ENCODE measurements at places on chromosomes 11 and 22.

GRCh38 chr11:126407101-126407521 lies 51.6 kb downstream of the ST3GAL4 start:
- no peak for DNase-seq

DNA sequence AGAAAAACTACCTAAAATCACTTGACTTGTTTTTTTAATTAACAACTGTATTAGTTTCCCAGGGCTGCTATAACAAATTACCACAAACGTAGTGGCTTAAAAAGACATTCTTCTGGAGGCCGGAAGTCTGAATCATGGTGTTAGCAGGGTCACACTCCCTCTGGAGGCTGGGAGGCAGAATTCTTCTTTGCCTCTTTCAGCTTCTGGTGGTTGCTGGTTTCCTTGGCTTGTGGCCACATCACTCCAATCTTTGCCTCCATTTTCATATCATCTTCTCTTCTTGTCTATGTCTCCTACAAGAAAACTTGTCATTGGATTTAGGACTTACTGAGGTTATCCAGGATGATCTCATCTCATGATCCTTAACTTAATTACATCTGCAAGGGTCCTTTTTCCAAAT lies 7.4 kb upstream of the INCENP start:
- no peak for DNase-seq

GRCh38 chr22:22076361-22076760 lies 93.8 kb upstream of the TOP3B start:
- DNase-seq: no peak

DNA sequence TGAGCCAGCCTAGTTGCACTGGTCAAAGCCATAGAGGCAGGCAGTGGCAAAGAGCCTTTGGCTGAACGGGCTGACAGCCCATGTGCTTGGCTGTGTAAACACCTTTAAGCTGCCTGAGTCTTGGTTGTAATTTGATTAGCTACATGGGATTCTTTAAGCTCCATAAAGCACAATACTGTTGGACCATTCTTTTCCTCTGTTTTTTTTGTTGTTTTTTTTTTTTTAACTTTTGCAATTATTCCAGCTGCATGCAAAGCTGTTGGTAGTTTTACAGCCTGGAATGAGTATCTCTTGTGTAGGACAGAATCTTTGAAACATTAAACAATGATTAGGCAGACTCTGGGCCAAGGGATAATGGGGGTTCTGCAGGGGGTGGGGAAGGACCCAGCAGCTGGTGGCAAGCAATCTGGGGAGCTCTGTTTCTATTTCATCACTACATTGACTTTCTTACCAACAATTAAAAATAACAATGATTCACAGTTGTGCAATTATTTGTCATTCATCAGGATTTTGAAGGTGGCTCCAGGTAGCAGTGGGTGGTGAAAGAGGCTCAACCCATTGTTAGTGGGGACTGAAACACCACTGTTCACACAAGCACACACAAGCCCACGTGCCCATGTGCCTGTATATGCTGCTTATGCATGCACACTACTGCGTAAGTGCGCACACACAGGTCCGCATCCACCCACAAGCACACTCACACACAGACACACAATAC lies 69.5 kb upstream of the CSNK2A3 start:
- DNase-seq: no peak

GRCh38 chr11:35347921-35348331 lies 71.4 kb downstream of the SLC1A2 start:
- no peak for DNase-seq

DNA sequence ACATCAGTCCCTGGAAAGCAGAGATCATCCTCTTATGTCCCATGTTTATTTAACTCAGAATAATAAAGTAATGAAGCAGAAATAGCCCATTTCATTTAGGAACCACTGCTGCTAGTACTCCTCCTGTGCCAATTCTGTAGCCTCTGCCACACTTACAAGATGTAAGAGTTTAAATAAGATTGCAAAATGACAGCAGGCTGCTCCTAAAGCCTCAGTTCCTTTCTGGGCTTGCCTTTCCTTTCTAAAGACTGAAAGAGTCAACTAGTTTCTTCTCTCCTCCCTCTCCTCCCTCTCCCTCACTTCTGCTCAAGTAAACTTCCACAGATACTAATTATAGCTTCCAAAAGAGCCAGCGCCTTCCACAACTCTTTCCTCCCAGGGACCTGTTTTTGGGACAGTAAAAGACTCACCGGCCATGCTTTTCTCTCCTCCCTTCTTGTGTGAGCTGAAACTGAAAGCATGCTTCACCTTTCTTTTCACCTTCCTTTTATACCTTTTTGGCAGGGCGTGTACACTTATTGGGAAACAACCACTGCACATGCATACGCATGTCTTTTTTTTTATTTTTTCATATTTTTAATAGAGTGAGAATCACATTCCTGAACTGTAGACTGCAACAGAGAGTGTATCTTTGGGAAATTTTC lies 26.1 kb upstream of the CARD16 start:
- peak; percentile 12 for DNase-seq

DNA sequence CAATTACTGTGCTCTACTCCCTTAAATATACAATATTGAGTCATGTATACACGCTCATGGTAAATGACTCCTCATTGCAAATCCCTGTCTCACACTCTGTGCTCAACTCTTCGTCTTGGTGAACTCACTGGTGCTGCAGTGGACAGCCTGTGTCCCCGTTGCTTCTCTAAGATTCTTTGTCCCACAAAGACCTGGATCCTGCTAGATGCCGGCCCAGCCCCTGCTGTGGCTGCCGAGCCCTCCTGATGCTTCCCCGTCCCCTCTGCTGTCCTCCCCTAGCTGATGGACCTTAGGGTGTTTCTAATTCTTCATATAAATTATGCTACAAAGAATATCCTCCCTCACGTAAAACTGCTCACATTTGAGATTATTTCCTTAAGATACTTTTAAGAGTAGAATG lies 5.5 kb downstream of the APOL2 start:
- no peak for DNase-seq

- no peak for DNase-seq
These were observed 1.4 kb upstream of the ARVCF start for GRCh38 chr22:20018001-20018400.

DNA sequence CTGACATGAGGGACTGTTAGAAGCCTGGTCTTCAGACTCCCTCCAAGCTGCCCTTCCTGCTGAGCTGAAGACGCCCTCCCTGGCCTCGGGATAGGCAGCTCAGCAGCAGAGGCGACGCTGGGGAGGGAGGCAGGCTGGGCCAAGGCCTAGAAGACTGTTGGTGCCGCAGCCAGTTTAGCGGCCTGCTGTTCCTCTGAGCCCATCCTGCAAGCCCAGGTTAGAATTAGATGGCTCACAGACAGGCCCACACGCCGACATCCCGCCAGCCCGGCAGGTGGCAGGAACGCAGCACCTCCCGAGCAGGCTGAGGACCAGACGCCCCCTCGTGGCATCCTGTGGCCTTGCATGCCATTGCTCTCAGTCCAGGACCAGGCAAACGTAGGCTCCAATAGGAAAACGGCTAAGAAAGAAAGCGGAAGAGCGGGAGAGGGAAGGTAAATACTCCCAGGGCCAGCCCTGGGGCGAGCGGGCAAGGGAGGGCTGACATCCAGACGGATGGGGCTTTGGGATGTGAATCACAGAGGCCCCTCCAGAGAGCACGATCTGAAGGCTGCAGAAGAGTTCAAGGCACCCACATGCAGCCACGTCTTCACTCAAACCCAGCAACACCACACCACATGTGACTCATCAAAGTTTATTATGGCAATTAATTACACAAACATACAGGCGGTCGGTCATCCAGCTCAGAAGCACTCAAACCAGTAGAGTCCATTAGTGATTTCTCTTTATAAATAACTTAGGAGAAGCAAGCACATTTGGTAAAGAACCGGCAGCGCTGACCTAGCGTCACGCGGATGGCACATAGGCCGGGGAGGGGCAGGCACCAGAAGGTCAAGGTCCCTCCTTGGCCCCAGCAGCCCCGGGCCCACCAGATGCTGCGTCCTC lies 27.6 kb downstream of the CD5 start:
- peak; percentile 92 for DNase-seq

DNA sequence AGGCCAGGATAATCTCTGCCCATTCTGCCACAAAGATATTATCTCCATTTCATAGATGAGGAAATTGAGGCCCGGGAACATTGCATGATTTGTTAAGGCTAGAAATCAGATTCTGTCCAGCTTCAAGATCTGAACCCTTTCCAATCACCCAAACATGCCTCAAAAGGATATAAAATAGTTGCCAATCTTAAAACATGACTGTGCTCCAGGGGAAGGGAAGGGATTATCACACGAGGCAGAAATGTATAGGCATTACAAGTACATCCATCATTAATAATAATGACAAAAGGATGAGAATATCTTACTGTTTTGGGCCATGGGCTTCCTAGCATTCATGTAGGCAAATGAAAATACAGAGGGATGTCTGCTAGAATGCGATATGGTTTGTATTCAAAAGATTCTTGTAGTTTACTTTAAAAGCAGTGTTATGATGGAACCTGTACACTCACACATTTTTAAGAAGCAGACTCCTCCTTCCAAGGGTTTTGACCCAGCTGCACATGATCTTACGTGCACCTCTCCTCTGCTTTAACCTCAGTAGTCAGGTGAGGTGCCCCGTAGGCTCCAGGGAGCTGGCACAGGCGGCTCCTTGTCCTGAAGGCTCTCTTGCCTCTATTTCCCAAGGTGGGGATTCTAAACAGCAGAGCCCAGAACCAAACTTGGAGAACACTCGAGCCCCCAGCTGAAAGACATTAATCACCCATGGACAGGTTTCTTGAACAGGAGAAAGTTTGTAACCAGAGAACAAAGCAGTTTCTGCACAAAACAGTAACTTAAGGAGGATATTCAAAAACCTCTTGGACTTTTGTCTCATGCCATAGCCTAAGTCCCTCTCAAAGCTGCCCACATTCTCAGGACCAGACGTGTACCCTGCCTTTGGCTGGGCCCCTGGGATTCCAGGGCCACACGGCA lies 36.0 kb downstream of the PARVA start:
- no peak for DNase-seq

- DNase-seq: no peak
These were observed 19.1 kb downstream of the ZNF143 start for GRCh38 chr11:9479899-9480298.

DNA sequence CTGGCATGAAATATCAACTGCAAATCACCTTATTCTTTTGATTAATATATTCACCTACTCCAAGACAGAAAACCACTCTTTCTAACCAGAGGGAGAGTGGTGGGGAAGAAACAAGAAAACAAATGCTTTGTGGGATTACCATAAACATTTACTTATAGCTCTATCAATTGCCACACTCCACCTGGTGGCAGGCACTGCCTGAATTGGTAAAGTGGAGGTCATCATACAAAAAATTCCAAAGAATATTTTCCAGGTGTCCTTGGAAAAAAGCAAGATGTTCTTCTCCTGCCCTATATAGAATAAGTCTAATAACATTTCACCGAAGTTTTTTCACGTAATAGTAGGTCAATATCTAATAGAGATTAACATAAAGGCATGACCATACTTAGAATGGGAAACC lies 45.3 kb downstream of the PHF21A start:
- DNase-seq: no peak

DNA sequence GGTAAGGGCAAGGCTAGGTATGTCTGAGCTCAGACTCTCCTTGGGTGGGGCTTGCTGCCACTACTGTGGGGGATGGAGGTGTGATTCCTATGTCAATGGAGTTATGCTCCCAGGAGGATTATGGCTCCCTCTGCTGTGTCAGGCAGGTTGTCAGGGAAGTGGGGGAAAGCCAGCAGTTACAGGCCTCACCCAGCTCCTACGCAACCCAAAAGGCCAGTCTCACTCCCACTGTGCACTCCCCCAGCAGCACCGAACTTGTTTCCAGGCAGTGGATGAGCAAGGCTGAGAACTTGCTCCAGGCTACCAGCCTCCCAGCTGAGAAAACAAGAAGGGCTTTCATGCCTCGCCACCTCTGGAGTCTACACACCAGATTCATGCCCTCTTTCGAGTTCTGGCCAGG lies 18.2 kb downstream of the C11orf91 start:
- no peak for DNase-seq

- DNase-seq: peak; percentile 8
These were observed 70.0 kb downstream of the RBX1 start for GRCh38 chr22:41021061-41021612.

- no peak for DNase-seq
These were observed 50.8 kb downstream of the FLRT1 start for GRCh38 chr11:64086258-64087123.

DNA sequence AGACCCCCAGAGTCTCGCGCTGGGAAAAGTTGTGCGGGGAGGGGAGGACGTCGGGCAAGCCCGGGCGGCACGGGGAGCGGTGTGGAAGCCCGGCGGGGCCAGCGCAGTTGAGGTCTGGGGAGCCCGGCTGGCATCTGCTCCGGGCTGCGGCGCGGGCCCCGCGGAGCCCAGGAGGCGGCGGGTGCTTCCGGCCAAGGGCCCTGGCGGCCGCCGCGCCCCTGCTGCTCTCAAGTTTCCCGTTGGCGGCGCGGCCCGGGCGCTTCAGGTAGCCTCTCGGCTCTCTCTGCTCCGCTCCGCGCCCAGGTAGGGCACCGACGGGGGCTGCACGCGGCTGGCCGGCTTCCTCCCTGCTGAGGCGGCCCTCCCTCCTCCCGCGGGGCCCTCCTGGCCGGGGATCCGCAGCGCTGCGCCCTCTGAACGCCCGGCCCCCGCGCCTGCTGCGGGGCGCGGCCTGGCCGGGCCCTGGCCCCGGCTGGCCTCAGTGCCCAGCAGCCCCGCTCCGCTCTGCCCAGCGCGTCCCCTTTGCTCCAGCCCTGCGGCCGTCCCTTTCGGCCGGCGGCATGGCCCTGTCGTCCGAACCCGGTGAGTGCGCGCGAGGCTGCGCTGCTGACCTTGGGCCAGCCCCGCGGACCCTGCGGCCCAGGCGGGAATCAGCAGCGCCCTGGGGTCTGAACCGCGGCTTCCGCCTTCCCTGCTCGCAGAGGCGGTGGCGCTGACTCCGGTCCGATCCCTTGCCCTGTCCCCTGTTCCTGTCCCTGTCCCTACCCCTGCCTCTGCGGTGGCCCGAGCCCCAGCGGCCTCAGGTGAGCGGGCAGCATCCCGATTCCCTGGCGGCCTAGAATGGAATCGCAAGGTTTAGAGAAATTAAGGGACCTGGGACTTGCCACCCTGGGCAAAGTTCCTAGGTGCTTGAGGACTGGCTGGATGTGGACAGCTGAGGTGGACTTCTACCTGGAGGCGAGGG lies 4.3 kb upstream of the AMPD3 start:
- peak; percentile 46 for DNase-seq

DNA sequence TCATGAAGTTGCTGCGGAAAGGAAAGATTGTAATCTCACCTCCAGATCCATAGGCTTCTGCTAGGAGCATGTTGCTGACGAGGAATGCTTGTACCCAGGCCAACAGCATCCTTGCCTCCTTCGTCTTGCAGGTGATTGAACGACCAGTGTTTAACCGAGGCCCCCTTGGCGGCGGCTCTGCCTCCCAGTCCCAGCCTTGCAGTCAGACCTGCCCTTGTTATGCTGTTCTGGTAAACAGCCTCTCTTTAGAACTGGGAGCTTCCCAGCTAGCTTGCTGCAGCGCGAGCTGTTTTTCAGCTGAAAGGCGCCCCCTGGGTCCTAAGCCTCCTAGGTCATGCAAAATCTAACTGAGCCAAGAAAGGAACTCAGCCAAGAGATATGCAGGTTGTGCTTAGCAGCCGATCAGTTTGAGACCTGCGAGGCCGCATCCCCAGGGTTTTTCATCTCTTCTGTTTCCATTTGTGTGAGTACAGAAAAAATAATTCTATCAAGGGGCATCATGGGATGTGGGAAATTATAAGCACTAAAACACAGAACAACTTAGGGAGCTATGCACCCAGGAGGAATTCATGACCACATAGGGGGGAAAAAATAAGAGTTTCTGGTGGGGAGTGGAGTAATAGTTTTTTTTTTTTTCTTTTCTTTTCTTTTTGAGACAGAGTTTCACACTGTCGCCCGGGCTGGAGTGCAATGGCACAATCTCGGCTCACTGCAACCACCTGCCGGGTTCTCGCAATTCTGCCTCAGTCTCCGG lies at the start of gene PIK3IP1:
PIK3IP1 (minus strand) TSS at position 253 of the 754 bp plus-strand sequence; CDS start at position 109, 144 bp downstream.
- peak; percentile 92 for DNase-seq

Measured in activated CD4-positive, alpha-beta T cell treated with anti-CD3 and anti-CD28 coated beads, Interleukin-2, amount 10 ng/mL, durations not matched to agents 7 days and 5 days (primary cell).